ENCODE measurements at places on chromosomes 13 and 19.
A peak's percentile ranks its signal among the peaks of the same experiment; 100 is the strongest.

DNA sequence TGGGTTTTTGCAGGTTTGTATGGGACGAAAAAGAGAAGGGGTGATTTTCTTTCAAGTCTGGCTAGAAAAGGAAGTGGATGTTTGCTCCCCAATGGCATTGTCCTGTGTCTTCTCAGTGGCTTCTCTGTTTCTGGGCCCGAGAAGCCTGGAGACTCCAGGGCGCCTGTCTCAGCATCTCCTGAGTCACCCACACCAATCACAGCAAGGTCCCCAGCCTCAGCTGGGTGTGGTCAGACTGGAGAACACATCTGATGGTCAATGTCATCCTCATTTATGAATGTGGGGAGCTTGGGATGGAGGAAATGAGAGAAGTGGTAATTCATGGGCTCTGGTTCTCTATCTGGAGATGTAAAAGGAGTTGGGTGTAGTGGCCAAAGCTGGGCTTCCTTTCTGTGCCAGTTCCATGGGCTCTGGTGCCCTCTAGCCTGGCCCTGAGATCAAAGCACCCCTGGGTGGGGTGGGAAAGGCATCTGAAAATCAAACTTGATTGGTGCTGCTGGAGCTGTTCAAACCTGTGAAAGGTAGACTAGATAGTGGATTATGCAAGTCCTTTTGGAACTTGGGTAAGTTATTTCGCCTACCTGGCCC, 13.4 kb downstream of the RASL11A start:
- DNase-seq = no peak

DNA sequence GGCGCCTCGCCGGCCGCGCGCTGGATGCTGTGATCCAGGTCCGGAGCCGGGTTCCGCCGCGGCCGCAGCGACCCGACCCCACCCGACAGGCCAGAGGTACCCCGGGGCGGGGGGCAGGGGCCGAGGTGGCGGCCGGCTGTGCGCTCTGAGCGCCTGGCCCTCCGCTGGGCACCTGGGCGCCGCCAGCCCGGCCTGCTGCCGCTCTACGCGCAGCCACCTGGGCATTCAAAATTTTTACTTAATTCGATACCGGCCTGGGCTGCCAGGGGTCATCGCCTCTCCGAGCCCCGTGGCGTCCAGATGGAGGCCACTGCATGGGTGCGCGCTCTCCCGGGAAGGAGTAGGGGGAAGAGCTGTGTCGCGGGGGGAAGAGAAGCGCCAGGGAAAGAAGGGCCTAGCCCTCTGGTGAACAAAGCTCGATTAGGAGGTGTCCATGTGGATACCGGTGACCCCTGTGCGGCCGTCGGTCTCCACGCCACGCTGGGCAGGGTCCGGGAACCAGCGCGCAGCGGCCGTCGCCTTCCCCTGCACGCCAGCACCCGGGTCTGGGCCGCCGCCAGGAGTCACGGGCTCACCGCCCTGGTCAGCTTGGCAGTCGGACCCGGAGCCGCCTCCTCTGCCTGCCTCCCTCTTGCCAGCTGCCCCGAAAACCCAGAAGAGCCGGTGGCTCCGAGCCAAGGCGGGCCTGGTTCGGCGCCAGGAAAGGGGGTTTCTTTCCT, 666 bp downstream of the BIVM start:
- peak; percentile 44 for DNase-seq

- DNase-seq = no peak
Measured at GRCh38 chr13:94233401-94233800, 246.1 kb downstream of the DCT start.

GRCh38 chr13:50585674-50586413, 257.6 kb downstream of the DLEU7 start:
- no peak for DNase-seq

GRCh38 chr19:10238172-10238783, 7.1 kb upstream of the S1PR2 start:
- no peak for DNase-seq

- DNase-seq = no peak
Measured at GRCh38 chr19:47176071-47176626, 45.5 kb downstream of the SAE1 start.

DNA sequence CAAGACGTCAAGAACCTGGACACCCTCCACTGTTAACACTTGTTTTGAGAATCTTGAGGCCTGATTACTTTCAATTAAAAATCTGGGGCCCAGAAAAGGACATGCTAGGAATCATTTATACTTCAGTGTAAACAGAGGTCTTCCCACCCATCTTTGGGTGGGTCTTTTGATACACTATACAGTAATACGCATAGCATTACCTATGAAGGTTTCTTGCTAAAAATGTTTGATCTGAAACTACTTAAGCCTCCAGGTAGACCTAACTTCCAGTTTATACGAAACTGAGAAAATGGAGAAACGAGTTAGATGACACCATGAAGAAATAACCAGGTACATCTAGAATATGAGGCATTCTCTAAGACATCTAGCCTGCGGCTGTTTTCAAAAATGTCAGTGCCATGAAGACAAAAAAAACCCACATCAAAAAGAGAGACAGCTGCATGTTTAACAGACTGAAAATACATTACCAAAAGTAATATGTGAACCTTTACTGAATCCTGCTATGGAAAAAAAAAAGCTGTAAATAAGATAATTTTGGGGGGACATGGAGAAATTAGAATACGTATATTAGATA, 36.6 kb downstream of the TGDS start:
- DNase-seq = no peak

DNA sequence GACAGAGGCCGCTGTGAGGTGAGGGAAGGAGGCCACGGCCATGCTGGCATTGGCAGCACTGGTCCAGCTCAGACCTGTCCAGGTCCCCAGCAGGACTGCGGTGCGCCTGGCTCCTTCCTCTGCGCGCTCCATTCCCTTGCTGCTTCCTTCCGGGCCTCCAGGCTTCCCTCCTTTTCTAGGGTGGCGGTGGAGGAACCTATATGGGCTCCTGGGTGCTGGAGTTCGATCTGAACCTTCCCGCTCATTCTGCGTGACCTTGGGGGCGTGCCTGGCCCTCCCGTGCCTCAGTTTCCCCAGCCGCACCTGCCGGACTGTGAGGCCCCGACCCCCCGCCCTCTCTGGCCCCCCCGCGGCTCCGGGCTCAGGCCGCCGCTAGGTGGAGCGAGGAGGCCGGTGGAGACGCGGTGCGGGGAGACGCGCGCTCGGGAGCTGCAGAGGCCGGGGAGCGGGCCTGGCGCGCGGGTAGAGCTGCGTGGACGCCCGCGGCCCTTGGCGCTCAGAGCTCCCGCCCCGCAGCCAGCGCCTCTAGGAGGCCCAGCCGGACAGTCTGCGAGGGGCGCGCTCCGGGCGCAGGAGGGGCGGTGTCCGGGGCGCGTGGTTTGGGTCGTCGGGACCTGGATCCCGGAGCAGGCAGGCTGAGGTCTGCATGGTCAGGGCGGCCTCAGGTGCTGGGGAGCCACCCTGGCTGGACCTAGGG, 29.9 kb downstream of the EFNA2 start:
- DNase-seq = no peak

DNA sequence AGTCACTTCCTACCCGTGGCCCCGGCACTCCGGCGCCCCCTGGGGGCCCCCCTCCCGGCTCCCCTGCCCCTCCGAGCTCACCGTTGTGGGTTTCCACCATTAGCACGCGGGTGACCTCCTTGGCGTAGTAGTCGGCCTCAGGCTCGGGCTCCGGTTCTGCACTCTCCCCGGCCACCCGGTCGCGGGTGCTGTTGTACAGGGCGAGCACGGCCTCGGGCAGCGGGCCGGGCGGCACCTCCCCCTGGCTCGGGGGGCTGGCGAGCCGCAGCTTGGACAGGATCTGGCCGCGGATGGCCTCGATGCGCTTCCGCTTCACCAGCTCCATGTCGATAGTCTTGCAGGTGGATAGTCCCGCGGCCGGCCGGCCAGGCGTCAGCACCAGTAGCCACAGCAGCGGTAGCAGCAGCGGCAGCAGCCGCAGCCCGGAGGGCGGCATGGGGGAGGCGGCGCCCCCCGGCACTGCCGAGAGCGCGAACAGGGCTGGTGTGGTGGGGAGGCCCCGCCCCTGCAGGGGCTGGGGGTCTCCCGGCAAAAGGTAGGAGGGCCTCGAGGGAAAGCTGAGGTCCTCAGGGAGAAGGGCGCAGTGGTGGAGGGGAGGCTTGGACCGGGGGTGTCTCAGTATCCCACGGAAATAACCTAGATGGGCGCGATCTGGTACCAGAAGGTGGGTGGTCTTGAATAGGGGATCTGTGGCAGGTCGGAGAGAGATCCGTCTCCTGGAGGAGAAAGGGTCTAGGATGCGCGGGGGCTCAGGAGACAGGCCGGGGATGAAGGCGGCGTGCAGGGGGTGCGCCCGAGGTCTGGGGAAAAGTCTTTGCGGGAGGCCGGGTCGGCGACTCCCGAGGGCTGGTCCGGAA, 885 bp downstream of the TGFB1 start:
- DNase-seq = peak; percentile 78

DNA sequence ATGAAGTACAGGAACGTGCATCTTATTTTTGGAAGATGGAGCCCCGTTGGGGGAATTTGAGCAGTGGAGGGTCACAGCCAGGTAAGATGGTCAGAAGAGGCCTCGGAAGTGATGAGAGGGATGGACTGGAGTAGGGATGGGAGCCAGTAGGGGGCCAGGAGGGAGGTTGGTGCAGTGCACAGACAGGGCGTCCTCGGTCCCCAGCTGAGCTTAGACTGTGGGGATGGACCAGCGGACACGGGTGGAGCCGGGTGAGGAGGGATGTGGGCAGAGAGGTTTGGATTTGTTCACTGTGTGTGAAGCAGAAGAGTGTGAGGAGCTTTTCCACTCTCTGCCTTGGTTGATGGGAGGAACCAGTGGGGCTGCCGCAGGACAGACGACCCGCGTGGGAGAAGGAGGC, 10.6 kb downstream of the RPS9 start:
- DNase-seq = no peak

DNA sequence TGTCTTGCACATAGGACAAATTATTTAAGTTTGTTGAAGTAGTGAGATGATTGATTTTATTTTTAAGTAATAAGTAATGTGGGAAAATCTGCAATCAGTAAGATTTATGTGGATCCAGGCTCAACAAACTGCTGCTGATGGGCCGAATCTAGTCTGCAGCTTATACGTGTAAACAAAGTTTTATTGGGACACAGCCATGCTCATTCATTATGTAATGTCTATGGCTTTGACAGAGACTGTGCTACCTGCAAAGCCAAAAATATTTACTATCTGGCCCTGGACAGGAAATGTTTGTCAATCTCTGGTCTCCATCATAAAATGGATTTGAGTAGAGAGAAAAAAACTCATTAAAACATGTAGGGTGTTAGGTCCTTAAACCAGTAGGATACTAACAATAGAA, 728.0 kb downstream of the GPC5 start:
- DNase-seq = no peak

GRCh38 chr13:100112186-100112838, 23.4 kb downstream of the PCCA start:
- no peak for DNase-seq

DNA sequence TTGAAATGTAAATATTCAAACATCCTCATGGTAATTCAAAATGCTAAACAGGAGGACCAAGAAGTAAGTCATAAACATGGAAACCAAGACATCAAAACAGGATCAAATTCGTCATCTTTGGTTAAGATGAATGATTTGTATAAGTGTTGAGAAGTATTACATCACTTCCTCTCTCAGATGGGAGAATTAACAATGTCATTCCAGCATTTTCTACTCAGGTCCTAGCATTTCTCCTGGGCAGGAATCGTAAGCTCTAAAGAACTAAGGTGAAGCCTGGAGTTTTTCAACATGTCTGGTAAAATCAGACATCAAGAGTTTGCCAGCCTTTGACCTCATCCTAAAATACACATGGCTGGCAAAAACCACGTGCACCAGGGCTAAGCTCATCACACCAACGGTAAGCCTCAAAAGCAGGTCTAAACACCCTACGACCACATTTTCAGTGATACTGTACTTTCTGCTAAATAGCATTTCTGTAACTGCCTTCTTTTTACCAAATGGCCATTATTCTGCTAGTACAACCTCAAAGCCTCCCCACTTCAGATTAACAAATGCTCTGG, 24.8 kb downstream of the RANBP3 start:
- no peak for DNase-seq

DNA sequence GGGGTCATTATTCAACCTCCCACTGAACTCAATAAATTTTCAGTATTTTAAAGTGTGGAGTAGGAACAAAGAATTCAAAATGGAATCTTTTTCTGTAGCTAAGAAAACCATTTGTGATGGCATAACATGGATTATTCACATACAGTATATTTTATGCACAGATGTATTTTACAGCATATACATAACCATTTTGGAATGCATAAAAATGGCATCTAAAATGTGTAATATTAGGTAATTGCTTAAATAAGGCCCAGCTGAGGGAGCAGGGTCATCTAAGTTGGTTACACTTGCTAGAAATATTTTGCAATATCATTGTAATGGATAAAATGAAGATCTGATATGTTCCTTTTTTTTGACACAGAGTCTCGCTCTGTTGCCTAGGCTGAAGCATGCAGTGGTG, 146.9 kb downstream of the LMO7 start:
- DNase-seq = no peak

DNA sequence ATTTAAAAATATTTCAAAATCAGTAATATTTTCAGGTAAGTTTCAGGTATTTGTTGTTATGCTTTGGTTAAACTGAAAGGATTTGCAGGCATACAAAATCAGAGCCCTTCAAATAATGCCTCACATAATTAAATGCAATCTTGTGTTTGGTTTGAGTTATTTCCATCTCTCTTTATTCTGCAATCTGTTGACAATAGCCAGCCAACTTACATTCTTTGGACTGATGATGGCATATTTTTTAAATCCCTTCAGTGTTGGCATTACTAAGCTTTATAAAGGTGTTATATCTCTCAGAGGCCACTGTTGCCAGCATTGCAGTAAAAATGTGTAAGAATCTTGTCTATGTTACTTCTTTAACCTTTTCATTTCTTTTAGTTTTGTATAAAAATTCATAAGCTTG, 257.2 kb upstream of the RFC3 start:
- no peak for DNase-seq

DNA sequence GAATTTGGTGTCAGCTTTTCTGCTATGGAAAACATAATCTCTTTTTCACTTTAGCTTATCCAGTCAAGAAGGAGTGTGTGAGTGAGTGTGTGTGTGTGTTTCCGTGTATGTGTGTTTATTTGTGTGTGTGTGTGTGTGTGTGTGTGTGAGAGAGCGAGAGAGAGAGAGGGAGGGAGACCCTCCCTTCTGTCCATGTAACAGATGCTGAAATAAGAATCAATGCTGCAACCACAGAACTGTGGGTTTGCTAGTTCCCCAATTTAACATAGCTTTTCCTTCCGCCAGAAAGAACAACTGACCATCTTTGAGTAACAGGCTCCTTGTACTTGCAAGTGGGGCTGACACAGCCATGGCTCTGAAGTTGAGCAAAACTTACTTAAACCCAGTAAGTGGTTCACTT, 5.2 kb downstream of the LCP1 start:
- no peak for DNase-seq

GRCh38 chr13:35714121-35714520, 237.6 kb upstream of the MAB21L1 start:
- DNase-seq = no peak

- peak; percentile 61 for DNase-seq
Measured at GRCh38 chr13:114019367-114019766, 45.5 kb upstream of the C13orf46 start.

- no peak for DNase-seq
Measured at GRCh38 chr13:75762076-75762937, 126.2 kb downstream of the LMO7 start.

GRCh38 chr19:47272448-47273312, 2.0 kb upstream of the INAFM1 start:
- DNase-seq = no peak

Measured in activated CD4-positive, CD25-positive, alpha-beta regulatory T cell treated with anti-CD3 and anti-CD28 coated beads, Interleukin-2, amount 50 U/mL, for 72 hours (primary cell).